ENCODE measurements at places on chromosomes 4 and X.

- H3K4me3 ChIP-seq: no peak overlapping the region
- H3K4me1 ChIP-seq: peaks cover 49% of the 10 kb centered on the region
- H3K27ac ChIP-seq: no peak overlapping the region
- H3K36me3 ChIP-seq: no peaks in the 10 kb centered on the region
Observed at GRCh38 chr4:76623217-76624045, 188.4 kb downstream of the SHROOM3 start.

GRCh38 chr4:39713691-39714090, 15.8 kb downstream of the UBE2K start:
- no peak overlapping the region for H3K4me3 ChIP-seq
- peaks cover 17% of the 10 kb centered on the region for H3K4me1 ChIP-seq
- no peak for DNase-seq

DNA sequence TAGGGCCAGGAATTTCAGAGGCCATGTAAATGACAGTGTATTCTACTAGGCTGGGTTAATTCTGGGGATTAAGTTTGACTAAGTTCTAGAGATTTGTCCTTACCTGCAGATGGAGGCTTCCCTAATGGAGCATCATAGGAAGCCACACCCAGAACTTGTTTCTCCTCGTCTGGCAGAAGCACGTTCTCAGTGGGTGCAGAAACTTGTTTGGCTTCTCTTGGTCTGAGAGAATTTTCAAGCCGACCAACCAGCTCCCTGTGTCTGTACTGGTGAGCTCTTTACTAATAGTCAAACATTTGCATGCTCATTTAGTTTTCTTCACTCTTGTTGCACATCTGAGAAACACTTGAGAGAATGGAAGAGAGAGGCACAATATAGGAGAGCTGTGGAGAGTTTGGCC, 907 bp upstream of the ATP10D start:
- peaks cover 21% of the 10 kb centered on the region for H3K4me1 ChIP-seq
- peak overlapping the region; percentile 68 for H3K4me3 ChIP-seq
- no peaks in the 10 kb centered on the region for H3K36me3 ChIP-seq
- DNase-seq: no peak
- no peak overlapping the region for H3K27ac ChIP-seq

DNA sequence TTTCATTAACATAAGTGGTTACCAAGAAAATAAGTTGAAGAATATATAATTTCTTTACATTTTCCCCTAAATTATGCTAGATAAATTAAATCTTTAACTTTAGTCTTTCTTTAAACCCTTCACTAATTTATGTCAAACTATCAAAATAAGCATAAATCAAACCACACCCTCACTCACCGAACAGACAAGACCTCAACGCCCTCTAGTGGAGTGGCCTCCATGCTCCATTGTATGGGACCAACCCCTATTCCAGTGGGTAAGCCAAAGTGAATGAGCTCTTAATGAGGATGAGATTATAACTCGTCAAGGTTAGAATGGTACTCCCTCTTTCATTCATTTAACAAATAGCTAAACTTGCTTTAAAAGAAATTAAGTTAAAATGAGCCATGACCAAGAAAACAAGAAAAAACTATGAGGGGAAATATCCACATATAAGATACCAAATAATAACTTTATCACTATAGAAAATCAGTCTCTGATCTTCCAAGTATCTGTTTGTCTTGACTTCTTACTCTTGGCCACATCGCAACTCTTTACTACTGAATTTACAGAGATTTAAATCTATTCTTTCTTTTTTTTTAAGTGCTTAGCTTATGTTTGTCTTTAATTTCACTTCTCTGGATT, 15.6 kb upstream of the BBS12 start:
- no peak overlapping the region for H3K4me3 ChIP-seq
- H3K27ac ChIP-seq: no peak overlapping the region
- H3K4me1 ChIP-seq: no peaks in the 10 kb centered on the region
- no peaks in the 10 kb centered on the region for H3K27me3 ChIP-seq
- no peaks in the 10 kb centered on the region for H3K36me3 ChIP-seq
- peak; percentile 63 for DNase-seq

DNA sequence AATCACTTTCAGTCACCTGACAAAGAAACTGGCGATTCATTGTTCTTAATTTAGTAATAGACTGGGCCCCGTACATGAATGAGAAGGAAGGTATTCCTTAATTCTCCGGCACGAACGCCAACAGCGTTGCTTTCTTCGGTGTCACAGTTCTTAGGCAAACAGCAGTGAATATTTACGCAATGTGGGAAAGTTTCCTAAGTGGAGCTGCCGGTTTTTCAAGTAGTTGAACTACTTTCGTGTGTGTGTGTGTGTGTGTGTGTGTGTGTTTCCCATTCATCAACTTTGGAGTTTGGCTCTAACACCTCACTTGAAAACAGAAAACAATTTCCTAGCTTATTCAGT, 651 bp downstream of the NXT2 start:
- H3K27me3 ChIP-seq: peaks cover 35% of the 10 kb centered on the region
- H3K36me3 ChIP-seq: no peaks in the 10 kb centered on the region
- peaks cover 15% of the 10 kb centered on the region for H3K4me1 ChIP-seq

- peaks cover 43% of the 10 kb centered on the region for H3K4me1 ChIP-seq
- DNase-seq: peak; percentile 6
- H3K27me3 ChIP-seq: no peaks in the 10 kb centered on the region
- no peaks in the 10 kb centered on the region for H3K36me3 ChIP-seq
Observed at GRCh38 chr4:142405021-142405694, 440.9 kb downstream of the INPP4B start.

DNA sequence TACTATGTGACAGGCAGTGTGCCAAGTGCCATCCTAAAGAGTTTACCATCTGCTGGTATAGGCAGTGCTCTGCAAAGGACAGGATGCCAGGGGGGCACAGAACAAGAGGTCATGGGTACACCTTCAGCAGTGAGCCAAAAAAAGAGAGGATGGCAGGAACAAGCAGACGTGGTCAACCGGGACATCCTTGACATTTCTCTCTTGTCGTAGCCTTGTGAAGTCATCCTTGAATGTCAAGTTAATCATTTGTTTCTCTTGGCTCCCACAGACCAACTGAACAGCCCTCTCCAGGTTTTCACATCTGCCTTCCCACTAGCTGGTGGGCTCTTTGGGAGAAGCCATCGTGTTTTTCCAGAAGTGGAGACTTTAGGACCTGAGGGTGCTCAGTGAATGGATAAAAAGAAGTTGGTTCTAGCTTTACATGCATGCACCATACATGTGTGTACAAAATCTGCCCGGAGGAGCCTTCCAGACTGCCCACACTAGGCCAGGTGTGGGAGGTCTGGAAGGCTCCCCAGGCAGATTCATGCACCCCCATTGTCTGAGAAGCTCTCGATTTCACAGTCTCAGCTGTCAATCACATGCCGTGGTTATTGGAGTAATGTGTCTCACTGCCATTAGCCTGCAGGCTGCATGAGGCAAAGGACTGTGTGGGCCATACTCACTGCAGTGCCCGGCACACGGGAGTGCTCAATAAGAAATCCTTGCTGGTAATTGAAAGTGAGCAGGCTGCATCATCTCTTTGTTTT, 16.4 kb downstream of the PNMA6F start:
- DNase-seq: no peak
- H3K27me3 ChIP-seq: peaks cover 19% of the 10 kb centered on the region
- H3K27ac ChIP-seq: no peak overlapping the region
- no peaks in the 10 kb centered on the region for H3K4me1 ChIP-seq

- H3K27me3 ChIP-seq: no peaks in the 10 kb centered on the region
- peaks cover 5% of the 10 kb centered on the region for H3K4me1 ChIP-seq
- no peak for DNase-seq
- peaks cover 2% of the 10 kb centered on the region for H3K36me3 ChIP-seq
- H3K27ac ChIP-seq: no peak overlapping the region
Observed at GRCh38 chr4:13678186-13678924, 50.8 kb upstream of the BOD1L1 start.

DNA sequence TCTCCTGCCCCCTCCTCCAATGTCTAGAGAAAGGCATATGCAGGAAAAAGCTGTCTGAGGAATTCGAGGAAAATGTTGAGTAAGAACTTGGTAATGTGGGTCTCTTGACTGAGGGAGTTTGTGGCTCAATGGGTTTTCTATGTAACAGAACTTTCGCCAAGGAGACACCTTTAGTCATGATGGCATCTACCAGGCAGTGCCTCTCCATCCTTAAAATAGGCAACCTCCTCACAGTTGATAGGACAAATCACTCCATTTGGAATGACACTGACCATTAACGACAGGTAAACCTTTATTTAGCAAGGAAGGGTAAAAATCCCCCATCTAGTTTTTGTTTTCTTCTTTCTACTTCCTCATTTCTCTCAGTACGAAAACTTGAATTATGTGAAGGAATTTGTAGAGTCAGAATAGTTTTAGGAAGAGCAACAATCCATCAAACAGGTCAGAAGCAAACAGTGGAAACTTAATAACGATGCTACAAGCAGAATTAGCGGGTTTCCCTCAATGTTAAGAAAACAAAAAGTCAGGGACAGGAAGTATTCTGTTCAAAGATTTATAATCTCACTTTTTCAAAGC, 2.7 kb downstream of the GSX2 start:
- peak overlapping the region; percentile 35 for H3K4me3 ChIP-seq
- H3K4me1 ChIP-seq: peaks cover 49% of the 10 kb centered on the region
- H3K27me3 ChIP-seq: peaks cover 100% of the 10 kb centered on the region

DNA sequence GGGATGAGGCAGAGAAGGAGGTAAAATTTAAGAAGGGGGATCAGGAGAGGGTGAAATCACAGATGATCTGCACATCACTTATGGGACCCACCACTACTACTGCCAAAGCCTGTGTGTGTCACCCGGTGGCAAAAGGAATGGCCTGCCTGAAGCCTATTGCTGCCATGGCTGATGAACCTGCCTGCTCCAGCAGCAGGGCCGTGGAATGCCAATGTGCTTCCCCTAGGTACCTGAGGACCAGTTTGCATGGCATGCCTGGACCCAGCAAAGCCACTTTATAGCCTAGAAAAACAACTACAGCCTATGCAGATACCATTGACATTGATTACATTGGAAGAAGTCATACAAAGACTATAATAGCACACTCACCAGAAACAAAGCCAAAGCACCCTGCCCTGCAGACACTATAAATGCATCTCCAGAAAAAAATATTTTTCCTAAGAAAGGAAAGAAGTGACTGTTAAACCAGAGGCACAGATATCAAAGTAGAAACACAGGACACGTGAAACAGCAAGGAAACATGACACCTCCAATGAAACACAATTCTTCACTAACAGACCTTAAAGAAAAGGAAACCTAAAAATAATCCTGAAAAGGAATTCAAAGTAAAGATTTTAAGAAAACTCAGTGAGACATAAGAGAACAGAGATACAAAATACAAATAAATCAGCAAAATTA, 680.7 kb upstream of the GRID2 start:
- no peak overlapping the region for H3K4me3 ChIP-seq
- no peaks in the 10 kb centered on the region for H3K4me1 ChIP-seq
- peaks cover 4% of the 10 kb centered on the region for H3K36me3 ChIP-seq
- H3K27me3 ChIP-seq: peaks cover 58% of the 10 kb centered on the region

- no peaks in the 10 kb centered on the region for H3K36me3 ChIP-seq
- H3K27me3 ChIP-seq: no peaks in the 10 kb centered on the region
- peaks cover 7% of the 10 kb centered on the region for H3K4me1 ChIP-seq
- no peak for DNase-seq
Observed at GRCh38 chr4:11038926-11039325, 354.4 kb upstream of the CLNK start.

- peak overlapping the region; percentile 10 for H3K4me3 ChIP-seq
- no peak for DNase-seq
- H3K27ac ChIP-seq: no peak overlapping the region
Observed at GRCh38 chr4:184215709-184216328, 1.9 kb downstream of the ENPP6 start.

- DNase-seq: no peak
- H3K36me3 ChIP-seq: no peaks in the 10 kb centered on the region
- peak within 1 kb of the TSS; percentile 96 for H3K4me3 ChIP-seq
- peaks cover 25% of the 10 kb centered on the region for H3K4me1 ChIP-seq
- peak within 1 kb of the TSS; percentile 96 for H3K27ac ChIP-seq
Observed at GRCh38 chrX:93673869-93674271, at the start of gene FAM133A. Gene FAM133A (plus strand): TSS chrX:93674206. CDS start chrX:93709420, 35,214 bp downstream.

GRCh38 chr4:42638993-42639392, 17.9 kb downstream of the ATP8A1 start:
- no peaks in the 10 kb centered on the region for H3K27me3 ChIP-seq
- H3K4me1 ChIP-seq: peaks cover 20% of the 10 kb centered on the region
- H3K4me3 ChIP-seq: no peak overlapping the region

DNA sequence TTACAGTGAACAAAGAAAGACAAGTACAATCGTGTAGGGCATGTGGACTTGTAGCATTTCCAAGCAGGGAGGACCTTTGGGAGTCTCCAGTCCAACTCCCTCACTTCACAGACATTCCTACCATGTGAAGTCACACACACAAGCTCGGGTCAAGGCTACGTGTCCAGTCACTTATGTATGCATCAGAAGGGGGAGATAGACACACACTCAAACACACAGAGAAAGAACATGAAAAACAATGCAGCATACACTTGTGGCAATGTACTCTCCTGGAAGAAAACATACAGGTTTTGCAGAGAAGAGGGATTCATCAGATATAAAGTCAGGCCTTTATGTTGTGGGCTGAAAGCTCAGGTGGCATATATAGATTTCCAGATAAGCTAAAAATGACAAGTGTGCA, 136.1 kb upstream of the MID1 start:
- H3K4me1 ChIP-seq: peaks cover 21% of the 10 kb centered on the region
- H3K36me3 ChIP-seq: peaks cover 2% of the 10 kb centered on the region
- H3K4me3 ChIP-seq: no peak overlapping the region
- H3K27ac ChIP-seq: no peak overlapping the region

GRCh38 chr4:185100423-185100822, 42.6 kb upstream of the SLC25A4 start:
- H3K36me3 ChIP-seq: no peaks in the 10 kb centered on the region
- peaks cover 31% of the 10 kb centered on the region for H3K27me3 ChIP-seq
- no peak overlapping the region for H3K27ac ChIP-seq
- DNase-seq: no peak

GRCh38 chr4:129140521-129140920, 44.6 kb downstream of the C4orf33 start:
- DNase-seq: no peak
- H3K4me1 ChIP-seq: peaks cover 4% of the 10 kb centered on the region
- H3K36me3 ChIP-seq: no peaks in the 10 kb centered on the region
- no peak overlapping the region for H3K4me3 ChIP-seq

- no peak overlapping the region for H3K4me3 ChIP-seq
- peaks cover 3% of the 10 kb centered on the region for H3K36me3 ChIP-seq
- no peaks in the 10 kb centered on the region for H3K27me3 ChIP-seq
- DNase-seq: no peak
- H3K4me1 ChIP-seq: no peaks in the 10 kb centered on the region
Observed at GRCh38 chrX:50613846-50614245, 143.2 kb upstream of the DGKK start.

- no peak overlapping the region for H3K4me3 ChIP-seq
- no peak overlapping the region for H3K27ac ChIP-seq
- peaks cover 8% of the 10 kb centered on the region for H3K36me3 ChIP-seq
- DNase-seq: no peak
- no peaks in the 10 kb centered on the region for H3K27me3 ChIP-seq
Observed at GRCh38 chr4:139523076-139523475, 32.9 kb downstream of the SETD7 start.

DNA sequence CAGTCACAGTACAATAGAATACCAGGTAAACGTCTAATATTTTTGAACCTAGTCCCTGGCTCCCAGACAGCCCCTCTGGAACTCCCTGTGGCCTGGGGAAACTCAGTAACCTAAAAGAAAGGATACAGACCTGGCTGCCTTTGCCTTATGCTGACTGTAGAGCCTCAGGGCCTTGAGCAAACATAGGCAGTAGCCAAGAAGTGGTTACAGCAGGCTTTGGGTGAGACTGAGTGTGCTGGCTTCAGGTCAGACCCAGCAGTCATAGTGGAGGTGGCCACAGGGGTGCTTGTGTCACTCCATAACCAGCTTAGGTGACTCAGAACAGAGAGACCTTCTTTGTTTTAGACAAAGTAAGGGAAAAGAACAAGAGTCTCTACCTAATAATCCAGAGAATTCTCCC, 141.8 kb upstream of the PRDX4 start:
- DNase-seq: no peak
- H3K4me3 ChIP-seq: no peak overlapping the region
- peaks cover 7% of the 10 kb centered on the region for H3K27me3 ChIP-seq

All from neural crest cell (in vitro differentiated cells).